ENCODE measurements at places on chromosomes 3 and 15.

GRCh38 chr3:141386611-141387111, 18.4 kb downstream of the ZBTB38 start:
- DNase-seq: no peak

DNA sequence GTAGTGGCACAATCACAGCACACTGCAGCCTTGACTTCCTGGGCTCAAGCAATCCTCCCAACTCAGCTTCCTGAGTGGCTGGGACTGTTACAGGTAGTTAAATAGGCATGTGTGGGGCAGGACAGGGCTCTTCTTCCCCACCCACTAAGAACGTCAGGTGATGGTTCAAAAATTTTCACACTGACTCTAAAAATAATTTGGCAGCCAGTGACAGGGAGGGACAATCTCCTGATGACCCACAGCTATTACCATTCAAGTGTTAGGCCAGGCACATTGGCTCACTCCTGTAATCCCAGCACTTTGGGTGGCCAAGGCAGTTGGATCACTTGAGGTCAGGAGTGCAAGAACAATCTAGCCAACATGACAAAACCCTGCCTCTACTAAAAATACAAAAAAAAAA, 12.2 kb upstream of the TRMT10C start:
- DNase-seq: no peak

GRCh38 chr15:67761343-67761742, 64.0 kb upstream of the SKOR1 start:
- DNase-seq: no peak

- no peak for DNase-seq
These were observed 33.3 kb downstream of the PCSK6 start for GRCh38 chr15:101456057-101456739.

DNA sequence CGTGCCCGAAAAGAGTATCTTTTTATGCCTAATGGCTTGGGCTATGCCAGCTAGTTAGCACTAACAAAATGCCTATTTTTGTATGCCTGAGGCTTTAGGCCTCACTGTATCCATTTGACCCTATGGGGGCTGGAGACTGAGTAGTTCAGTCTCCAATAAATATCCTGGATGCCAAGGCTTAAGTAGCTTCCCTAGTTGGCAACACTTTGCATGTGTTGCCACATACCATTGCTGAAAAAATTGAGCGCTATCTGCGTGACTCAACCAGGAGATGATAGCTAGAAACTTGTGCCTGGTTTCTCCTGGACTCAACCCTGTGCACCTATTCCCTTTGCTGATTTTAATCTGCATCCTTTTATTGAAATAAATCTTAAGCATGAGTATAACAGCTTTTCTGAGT, 58.4 kb upstream of the ATP2C1 start:
- DNase-seq: no peak

GRCh38 chr3:141486496-141486745, 406 bp upstream of the RASA2 start:
- DNase-seq: no peak

GRCh38 chr3:49705390-49705960, 14.0 kb downstream of the AMIGO3 start:
- DNase-seq: no peak

- DNase-seq: no peak
These were observed 213.8 kb downstream of the RPLP1 start for GRCh38 chr15:69666441-69666882.

DNA sequence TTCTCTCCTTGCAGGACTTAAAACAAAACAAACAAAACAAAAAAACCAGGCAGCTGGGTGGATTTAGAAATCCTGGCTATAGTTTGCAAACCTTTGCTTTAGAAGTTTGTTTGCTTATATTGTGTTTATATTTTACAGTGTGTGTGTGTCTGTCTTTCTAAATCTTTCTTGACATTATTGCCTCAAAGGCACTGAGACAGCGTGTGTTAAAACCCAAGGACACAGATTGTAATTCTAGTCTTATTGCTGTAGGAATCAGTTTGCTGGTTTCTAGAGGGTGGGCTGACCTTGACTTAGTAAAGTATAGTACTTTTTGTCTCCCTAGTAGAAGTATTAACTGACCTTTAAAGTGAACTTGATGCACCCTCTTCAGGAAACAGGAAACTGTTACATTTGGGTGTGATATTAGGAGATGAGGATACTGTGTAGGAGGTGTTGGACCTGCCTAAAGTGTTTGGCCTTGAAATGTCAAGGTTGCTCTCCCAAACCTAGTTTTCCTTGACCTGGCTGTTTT, 71.0 kb downstream of the TCF12 start:
- DNase-seq: no peak

DNA sequence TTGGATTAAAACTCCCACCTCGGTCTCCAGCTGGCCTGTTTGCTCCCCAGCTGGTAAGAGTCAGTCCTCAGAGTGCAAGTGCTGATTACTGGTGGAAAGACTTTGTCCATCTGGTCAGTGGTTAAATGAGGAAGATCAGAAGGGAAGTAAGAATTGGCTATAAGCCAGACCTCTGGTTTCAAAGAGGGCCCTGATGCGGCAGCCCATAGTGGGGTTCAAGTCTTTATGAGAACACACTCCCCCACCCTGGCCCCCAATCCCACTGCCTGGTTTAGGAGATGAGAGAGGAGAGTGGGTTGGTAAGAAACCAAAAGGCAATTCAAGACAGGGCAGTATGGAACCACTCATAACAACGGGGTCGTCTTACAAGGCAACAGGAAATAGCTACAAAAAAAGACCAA, 65.0 kb downstream of the FRMD4B start:
- DNase-seq: no peak

DNA sequence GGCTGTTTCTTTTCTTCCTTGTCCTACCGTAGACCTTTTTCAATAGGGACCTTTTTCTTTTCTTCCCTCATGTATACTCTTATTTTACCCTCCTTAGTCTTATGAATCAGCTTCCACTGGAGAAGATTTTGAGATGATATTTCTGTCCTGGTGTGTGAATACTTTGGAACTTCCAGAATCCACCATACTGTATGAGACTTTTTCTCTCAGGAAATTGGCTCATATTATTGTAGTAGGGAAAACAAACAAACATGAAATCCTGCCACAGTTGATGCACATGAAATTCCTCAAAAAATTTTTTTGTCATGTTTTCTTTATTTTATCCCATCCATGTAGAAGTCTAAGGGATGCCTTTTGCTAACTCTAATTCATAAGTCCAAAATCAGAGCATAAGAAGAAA, 289.3 kb upstream of the PLSCR5 start:
- DNase-seq: no peak

DNA sequence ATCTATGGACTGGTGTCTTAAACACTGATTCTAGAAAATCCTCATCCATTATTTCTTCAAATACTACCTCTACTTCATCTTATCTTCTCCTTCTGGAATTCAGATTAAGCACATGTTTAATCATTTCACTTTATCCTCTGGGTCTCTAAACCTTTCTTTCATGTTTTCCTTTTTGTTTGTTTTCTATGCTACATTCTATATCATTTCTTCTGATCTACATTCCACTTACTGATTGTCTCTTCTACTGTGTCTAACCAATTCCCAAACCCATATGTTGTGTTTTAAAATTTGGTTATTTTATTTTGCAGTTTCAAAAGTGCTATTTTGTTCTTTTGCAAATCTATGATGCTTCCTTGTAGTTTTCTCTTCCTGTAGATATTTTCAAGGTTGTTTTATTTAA, 31.7 kb downstream of the CCR4 start:
- no peak for DNase-seq

DNA sequence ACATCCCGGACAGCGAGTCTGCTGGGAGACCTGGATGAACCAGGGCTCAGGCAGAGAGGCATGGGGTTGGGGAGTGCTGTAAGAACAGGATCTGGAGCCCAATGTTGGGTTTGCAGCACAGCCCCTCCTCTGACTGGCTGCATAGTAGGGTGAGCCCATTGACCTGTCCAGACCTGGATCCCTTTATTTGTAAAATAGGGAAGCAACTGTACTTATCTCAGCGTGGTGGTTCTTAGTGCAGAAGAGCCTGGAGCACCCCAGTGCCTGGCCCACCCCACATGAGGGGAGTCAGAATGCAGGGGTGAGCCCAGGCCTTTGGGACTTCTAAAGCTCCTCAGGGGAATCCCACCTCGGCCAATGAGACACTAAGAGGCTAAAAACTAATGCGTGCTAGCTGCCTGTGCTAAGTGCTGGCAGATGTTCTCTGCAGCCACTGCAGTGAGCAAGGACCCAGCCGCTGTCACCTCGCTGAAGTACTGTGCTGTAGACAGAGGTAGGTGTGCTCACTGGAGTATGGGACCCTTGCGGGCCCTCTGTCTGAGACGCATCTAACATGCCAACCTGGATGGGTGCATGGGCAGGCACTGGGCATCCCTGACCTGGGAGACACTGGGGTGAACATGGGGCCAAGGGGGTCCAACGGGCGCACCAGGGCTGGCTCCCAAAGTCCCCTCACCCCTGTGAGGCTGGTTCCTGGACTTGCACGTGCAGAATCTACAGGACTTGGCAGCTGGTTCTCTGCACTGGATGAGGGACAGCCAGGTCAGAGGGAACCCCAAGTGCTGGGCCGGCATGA, 95.6 kb downstream of the ATP10A start:
- DNase-seq: no peak

- no peak for DNase-seq
These were observed 1146.6 kb downstream of the OTOL1 start for GRCh38 chr3:162643245-162643644.

GRCh38 chr15:99969261-99969920, 236.2 kb upstream of the LYSMD4 start:
- DNase-seq: no peak

GRCh38 chr3:43907508-43907858, 216.7 kb downstream of the ABHD5 start:
- no peak for DNase-seq

GRCh38 chr3:192331749-192332385, 395.5 kb downstream of the FGF12 start:
- no peak for DNase-seq

DNA sequence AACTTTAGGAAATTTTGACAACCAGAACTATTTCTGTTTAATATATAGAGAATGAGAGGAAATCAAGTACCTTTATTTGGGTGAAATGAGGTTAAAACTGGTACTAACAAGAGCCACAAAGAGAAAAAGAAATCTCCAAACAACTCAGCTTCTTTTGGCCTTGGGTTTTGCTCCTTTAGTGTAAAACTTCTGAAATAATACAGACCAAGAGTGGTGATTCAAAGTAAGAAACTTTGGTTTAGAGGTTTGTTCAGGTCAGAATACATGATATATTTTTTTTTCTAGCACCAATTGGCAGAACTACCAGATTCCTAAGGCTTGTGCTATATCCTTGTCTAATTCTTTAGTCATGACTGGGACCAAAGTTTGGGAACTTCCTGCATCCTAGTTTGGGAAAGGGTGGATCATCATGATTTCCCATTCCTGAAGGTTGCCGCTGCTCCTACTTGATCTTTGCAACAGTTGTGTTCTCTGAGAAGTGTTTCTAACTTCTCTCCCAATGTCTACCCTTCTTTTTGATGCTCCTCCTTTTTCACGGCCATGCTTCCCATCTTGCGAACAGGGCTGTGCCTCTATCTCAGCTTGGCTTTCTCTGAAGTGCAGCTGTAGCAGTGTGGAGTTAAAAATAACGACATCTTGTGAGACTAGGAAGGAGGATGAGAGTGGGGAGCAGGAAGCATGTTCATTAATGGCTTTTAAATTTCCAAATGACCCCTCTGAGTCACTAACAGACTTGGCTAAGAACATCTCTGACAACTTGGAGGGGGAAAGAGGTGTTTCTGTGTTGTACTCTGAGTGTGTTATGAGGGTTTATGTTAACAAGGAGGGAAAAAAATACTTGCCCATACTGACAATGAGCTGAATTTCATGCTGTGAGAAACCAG, 87.7 kb downstream of the KCNAB1 start:
- no peak for DNase-seq

DNA sequence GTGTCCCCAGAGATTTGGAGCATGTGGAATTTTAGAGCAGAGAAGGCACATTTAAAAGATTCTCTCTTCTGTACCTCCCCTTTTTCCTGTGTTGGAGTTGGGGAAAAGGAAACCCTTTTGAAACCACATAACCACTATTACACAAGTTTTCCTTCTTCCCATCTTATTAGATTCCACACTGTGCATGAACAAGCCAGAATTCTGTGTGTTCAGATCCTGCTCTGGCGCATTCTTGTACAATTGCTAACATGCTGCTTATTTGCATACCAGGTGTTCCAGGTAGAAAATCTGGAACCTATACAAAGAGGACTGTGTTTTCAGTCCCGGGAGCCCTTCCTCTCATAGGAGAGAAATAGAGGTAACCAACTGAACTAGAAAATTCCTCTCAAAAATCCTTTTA, 2.6 kb upstream of the CIB2 start:
- DNase-seq: no peak
